ENCODE measurements at places on chromosomes 13 and 19.

GRCh38 chr13:59531571-59532091 is 632.1 kb downstream of the DIAPH3 start:
- peak; percentile 63 for DNase-seq

DNA sequence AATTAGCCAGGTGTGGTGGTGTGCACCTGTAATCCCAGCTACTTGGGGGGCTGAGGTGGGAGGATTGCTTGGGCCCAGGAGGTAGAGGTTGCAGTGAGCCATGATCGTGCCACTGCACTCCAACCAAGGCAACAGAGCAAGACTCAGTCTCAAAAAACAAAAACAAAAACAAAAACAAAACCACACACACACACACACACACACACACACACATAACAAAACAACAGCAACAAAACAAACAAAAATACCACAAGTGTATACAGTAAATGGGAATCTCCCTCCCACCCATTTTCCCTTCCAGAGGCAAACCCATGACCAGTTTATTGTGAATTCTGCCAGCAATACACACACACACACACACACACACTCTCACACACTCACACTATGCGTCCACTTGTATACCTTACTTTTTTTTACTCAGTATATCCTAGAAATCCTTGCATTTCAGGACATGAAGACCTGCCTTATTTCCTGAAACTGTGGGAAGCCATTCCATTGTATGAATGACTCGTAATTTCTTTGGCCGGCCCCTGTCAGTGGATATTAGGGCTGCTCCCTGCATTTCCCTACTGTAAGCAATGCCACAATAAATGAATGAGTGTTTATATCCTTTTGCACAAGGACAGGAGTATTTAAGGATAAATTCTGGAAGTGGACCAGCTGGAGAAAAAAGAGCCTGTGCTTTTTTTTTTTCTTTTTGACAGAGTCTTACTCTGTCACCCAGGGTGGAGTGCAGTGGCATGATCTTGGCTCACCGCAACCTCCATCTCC is 6.9 kb upstream of the PLEKHF1 start:
- DNase-seq, result no peak

DNA sequence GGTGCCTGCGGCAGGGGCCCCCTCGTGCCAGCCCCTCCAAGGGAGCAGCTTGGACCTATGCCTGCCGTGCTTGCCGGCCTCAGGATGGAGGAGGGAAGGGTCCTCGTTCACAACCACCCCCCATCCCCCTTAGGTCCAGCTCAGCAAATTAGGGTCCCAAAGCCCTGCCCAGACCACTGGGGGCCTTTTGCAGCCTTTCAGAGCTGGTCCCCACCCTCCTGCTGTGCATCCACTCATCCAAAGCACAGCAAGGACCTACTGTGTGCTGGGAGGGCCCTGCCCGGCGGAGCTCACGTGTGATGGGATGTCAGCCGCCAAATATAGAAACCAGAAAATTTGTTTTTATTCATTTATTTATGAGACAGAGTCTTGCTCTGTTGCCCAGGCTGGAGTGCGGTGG is 16.5 kb upstream of the SLC7A10 start:
- no peak for DNase-seq

GRCh38 chr13:52043675-52044074 is 19.2 kb downstream of the UTP14C start:
- DNase-seq, result no peak

- DNase-seq, result no peak
Observed at GRCh38 chr13:63093907-63094469, 1678.3 kb upstream of the PCDH20 start.

DNA sequence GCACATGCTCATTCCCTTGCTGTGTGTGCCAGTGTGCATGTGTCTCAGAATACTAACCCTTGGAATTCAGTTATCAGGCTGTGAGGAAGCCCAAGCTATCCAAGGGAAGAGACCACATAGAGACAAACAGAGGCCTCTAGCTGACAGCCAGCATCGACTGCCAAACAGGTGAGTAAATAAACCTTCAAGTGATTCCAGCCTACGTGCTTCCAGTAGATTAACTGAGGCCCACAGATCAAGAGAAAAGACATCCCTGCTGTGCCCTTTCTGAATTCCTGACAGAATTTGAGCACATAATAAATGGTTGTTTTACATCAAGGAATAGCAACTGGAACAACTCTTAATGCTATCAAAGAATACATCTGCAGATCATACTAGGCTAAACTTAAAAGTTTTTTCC is 17.5 kb downstream of the ZC3H13 start:
- DNase-seq, result peak; percentile 70

DNA sequence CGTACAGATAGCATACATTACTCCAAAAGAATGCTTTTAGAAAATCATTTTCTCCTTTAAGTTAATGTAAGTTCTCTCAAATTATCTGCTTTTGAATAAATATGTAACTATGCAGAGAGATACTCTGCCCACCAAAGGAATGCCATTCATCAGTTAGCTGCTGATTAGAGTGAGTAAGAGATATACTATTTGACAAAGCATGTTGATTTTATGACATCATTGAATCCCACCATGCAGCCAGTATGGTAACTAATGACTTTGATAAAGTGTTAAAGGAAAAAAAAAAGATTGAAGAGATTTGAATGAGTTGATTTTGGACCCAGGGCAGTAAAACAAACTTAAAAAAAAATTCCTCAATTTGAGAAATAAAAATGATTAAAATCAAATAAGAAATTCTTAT is 521.5 kb downstream of the SLITRK6 start:
- no peak for DNase-seq

DNA sequence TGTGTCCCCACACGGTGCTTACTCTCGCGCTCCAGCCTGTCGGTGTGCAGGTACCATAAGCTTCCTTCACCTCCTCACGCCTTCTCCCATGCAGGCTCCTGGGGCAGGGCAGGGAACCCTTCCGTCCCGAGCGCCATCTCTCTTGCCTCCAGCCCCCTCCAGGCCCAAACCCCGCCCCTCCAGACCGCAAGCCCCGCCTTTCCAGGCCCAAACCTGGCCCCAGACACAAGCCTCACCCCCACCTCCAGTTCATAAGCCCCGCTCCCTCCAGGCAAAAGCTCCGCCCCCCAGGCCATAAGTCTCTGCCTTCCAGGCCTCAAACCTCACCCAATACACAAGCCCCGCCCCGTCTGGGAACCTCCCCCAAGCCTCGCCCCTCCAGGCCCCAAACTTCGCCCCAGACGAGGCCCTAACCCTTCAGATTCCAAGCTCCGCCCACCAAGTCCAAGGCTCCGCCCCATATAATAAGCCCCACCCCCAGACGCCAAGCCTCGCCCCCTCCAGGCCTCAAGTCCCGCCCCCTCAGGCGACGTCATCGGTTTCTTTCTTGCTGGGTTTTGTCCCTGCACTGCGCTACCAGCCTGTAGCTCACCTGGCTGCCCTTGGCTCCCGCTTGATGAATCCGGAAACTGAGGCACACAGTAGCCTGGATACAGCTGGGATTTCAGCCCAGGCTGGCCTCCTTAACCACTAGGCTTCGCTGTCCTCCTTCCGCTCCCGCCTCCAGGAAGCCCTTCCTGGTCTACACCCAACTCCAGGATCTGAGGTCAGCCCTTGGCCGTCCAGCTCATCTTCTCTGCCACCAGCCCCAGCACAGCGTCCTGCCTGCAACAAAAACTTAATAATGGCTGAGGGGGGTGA is 16.1 kb downstream of the MKNK2 start:
- DNase-seq, result no peak

DNA sequence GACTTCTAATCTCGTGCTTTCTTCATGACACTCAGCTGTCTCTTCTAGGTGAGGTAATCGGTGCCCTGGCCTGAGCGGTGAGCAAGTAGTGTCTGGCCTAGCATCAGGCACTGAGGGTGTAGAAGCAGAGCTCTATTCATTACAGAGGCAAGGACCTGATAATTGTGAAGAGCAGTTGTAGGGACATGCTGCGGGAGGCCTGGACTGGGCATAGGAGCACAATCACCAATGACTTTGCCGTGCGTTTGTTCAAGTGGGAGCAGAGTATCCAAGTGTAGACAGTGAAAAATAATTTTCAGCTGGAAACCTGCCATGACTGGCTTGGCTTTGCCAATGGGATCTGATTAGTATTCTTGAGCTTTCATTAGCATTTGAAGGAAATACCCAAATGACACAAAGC is 32.1 kb upstream of the DCLK1 start:
- DNase-seq, result peak; percentile 62

DNA sequence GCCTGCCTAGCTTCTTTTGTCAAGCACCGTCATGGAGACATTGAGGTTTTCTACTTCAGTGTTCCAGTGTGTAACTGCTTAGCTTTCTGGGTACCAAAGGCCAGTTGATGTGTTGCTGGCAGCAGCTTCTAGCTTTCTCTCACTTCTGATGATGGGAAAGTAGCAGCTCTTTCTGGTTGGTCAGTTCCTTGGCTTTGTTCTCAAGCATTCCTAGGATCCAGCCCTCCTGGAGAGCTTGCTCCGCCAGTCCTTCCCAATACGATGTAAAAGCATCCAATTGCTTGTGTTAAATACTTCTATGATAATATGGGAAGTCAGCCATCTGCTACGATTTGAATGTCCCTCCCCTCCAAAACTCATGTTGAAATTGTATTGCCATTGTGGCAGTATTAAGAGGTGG is 182.8 kb downstream of the UGGT2 start:
- DNase-seq, result no peak

GRCh38 chr19:6393983-6394412 is 1.0 kb upstream of the GTF2F1 start:
- DNase-seq, result no peak

DNA sequence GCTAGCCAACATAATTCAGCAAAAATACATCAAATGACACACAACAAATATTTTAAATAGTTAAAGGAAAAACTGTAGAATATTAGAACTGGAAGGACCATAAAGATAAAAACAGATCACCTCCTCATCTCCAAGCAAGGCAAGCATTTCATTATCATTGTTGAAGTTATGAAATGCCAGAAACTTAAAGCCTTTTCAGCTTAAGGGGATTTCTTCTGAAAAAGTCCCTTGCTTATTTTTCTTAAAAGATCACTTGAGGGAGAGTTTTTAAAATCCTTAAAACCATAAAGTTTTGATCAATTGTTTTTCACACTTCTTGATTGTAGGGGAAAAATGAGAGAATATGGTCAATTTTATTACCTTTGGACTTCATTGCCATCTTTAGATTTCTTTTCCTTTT is 37.4 kb downstream of the FLT1 start:
- DNase-seq, result no peak

DNA sequence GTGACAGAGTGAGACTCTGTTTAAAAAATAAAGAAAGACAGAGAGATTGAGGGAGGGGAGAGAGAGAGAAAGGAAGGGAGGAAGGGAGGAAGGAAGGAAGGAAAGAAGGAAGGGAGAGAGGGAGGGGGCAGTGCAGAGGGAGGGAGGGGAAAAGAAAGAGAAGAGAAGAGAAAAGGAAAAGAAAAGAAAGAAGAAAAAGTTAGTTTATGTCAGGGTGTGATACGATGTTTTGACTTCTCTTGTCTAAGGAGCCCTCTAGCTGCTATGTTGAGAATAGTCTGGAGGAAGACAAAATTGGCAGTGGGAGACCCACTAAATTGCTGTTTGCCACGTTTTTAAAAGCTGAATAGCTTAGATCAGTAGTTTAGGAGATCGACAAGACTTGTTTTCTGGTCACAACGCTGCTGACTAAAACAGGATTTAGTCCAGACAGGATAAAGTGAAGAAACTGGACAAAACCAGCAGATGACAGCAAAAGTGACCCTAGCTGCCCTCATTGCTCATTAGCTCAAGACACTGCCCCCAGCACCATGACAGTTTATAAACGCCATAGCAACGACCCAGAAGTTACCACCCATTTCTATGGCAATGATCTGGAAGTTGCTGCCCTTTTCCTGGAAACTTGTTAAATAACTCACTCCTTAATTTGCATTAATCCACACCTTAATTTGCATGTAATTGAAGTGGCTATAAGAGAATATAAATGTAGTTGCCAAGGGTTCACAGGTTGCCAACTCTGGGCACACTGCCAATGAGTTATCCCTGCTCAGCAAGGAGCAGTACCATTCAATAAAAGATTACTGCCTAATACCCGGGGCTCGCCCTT is 11.1 kb downstream of the TEX101 start:
- DNase-seq, result peak; percentile 65

- DNase-seq, result no peak
Observed at GRCh38 chr13:97781891-97782305, 171.6 kb upstream of the IPO5 start.

DNA sequence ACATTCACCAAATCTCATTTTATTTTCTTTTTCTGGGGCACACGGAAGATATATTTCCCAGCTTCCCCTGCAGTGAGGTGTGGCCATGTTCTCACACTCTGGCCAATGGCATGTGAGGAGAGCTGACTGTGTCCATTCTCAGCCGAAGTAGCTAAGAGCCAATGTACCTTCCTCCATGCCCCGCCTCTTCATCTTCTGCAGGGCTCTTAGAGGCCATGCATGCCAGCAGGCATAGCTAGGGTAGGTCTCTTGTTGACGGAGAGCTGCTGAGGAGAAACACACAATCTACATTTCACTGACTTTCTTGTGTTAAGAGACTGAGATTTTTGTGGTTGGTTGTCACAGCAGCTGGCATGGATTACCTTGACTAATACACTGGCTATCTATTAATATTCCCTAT is 9.8 kb upstream of the MICU2 start:
- DNase-seq, result no peak

DNA sequence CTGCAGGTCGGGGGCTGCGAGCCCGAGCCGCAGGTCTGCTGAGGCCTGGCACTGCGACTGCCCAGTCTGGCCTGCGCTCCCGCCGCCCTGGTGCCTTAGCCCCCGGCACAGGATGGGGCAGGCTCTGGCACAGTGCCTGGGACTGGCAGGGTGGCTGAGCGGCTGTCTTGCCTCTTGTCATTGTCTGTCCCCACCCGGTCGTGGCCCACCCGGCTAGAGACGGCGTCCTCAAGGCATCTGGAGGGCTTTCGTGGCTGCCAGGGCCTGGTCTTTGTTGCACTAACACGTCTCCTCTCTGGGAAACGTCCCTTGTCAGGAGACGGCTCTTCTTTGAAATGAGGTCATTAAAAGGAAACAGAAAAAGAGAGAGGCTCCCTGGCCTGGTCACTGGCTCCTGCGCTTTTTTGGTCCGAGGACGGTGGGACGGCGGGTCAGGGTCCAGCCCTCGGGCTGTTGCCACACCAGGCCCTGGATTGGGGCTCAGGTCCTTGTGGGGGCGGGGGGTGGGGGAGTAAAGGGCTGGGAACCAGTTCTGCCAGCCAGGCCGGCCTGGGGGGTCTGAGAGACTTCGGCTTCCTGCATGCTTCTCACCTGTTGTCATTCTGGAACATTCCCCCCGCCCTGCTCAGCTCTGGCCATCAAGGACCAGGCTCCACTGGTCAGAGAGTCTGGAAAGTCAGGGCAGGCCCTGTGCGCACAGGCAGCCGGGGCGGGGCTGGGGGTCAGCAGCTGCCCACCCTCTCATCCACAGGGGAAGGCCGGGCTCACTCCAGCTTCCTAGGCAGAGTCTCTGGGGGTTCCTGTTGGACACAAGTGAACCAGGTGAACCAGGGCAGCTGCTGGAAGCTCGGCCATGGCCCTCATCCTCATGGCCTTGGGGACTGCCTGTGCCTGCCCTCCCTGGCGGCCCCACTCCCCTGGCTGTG is 6.2 kb upstream of the ZNF554 start:
- no peak for DNase-seq

- no peak for DNase-seq
Observed at GRCh38 chr19:54709212-54709948, 14.9 kb upstream of the KIR3DL3 start.
